ENCODE measurements at places on chromosomes 5 and 9.
A peak's percentile ranks its signal among the peaks of the same experiment; 100 is the strongest.

- no peak for DNase-seq
Observed at GRCh38 chr5:136285096-136285855, 80.1 kb downstream of the TRPC7 start.

GRCh38 chr9:137149942-137150616 lies 11.1 kb downstream of the GRIN1 start:
- no peak for DNase-seq

DNA sequence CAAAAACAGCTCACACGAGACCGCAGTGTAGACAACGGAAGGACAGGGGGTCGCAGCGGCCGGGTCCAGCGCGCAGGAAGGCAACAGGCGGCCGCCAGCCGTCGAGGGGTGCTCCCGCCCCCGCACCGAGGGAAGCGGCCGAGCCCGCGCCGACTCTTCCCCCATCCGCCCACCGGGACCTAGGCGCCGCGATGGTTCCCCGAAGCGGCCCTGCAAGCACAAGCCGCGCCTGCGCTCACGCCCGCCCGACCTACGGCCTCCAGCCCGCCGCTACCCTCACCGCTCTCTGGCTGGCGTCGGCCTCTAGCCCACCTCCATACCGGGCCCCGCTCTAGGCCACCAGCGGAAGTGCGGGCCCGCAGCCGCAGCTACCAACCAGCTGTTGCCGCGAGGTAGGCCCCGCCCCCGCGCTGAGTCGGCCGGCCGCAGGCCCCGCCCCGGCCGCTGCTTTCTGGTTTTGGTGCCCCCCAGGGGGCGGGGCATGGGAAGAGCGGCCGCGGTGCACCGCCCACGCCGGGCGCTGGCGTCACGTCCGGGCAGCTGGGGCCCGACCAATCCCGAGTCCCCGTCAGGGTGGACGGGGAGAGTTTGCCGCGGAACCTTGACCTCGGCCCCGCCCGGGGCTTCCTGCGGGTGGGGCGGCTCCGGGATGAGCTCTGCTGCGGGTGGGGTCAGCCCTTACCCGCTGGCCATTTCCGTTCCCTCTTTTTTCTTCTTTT lies at the start of gene SETX:
Gene SETX (minus strand): TSS at position 350 of the 719 bp plus-strand sequence. CDS start 5,558 bp downstream, outside the sequence.
- DNase-seq: peak; percentile 99

DNA sequence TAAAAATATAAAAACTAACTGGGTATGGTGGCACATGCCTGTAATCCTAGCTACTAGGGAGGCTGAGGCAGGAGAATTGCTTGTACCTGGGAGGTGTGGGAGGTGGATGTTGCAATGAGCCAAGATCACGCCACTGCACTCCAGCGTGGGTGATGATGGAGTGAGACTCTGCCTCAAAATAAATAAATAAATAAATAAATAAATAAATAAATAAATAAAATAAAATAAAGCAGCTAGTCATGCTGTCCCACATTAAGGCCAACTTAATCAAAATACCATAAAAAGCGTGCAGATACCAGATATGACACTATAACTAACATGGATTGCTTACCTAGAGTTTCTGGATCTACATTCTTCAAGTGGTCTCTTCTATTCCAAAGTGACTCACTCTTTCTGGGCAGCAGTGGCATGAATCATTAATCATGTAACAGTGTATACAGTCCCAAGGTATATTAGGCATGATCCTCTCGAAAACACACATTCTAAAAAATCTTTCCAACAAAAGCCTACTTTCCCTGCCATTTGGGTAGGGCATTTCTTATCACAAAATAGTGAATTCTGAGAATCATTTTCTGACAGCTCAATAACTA lies 187.1 kb downstream of the ELAVL2 start:
- DNase-seq: no peak

DNA sequence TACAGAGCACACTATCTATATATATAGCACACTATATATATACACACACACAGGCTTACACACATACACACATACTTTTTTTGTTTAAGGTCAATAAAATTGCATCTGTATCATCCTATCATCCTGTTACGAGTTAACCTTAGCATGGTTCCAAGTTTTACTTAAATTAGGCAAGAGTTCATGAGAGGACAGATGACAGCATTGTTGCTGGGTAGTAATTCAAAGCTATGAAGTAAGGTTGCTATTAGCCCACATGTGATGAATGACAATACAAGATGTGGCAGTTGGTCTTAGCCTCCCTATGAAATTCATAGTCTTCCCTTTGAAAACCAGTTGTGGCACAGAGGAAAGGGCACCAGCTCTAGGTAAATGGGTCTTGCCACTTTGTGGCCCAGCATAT lies 438.1 kb downstream of the ACTL7B start:
- no peak for DNase-seq

GRCh38 chr5:72070529-72070928 lies 36.7 kb upstream of the MAP1B start:
- DNase-seq: no peak

DNA sequence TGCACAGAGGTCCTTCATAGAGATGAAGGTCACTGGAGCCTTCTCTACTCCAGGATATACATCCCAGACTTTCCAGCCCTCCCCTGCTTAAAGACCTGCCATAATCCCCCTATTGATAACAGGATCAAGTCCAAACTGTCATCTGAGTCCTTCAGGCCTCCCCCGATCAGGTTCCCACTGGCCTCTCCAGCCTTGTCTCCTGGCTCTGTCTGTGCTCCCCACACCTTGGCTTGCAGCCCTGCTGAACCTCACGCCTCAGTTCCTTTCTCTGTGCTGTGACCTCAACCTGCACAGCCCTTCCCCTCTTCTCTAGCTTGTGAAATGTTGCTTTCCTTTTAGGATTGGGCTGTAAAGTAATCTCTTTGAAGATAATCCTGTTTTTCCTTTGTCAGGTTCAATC lies 2.5 kb upstream of the HRH2 start:
- peak; percentile 23 for DNase-seq

DNA sequence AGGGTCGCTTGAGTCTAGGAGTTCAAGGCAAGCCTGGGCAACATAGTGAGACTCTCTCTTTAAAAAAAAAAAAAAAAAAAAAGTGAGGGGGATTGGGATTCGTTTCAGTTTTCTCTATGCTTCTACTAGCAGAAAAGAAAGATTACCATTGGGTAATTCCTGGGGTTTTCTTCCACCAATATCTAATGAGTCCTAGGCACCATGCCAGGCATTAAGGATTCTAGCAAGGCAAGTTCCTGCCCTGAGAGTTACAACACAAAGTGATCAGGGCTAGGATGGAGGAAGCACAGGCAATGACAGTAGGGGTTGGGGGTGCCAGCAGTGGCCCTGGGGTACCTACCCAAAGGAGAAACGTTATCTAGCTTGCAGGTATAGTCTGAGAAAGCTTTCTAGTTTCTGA lies 90.8 kb downstream of the PCDH1 start:
- DNase-seq: no peak

GRCh38 chr9:101731429-101731828 lies 7.0 kb downstream of the GRIN3A start:
- no peak for DNase-seq

DNA sequence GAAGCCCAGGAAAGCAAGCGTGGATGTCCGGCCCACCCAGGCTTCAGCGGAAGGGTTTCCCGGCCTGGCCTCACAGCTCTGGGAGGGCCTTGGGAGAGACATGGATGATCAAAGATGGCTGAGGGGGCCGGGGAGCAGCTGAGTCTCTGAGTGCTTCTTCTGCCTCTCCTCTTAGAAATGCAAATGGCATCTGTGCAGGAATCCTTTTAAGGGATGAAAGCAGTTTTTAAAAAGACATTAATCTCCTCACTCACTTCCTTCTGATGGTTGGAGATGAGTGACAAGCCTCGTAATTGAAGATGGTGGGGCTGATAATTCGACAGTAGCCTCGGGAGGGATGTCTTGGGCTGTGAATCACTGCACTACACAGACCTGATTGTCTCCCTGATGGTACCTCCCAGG lies 24.3 kb upstream of the PITX1 start:
- no peak for DNase-seq

DNA sequence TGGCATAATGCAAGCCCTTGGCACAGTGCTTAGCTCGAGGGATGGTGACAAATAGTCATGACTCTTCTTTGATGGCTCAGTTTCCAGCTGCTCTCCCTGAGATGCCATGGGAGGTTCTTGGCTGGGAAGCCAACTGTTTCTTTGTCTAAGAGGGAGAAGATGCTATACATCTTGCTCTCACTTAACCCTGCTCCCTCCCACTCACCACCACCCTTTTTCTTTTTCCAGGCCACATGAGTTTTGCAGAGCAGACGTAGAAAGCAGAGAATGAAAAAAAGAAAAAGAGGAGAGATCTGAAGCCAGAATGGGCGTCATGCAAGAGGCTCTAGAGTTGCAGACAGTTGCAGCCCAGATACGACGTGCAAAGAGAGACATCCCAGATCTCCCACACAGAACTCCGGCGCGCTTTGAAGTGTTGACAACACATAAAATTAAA lies 160.5 kb downstream of the FGF18 start:
- no peak for DNase-seq
